ENCODE measurements at places on chromosomes 6 and 20.

DNA sequence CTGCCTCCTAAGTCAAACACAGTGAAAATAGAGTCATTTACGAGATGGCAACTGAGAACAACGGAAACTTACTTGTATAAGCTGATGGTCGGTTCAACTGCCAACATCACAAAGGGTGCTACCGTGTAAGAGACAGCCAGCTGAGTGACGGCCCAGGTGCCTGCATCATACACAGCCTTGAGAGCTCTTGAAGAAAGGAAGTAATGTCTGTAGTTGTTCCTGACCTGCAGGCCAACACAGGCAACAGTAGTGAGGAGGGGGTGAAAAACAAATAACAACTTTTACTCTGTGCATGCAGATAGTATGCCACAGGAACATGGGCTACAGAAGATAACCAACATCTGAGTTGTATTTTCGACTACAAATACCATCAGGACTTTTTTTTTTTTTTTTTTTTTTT is 102.7 kb downstream of the MBOAT1 start:
- DNase-seq: no peak

GRCh38 chr20:12391099-12391498 is 473.4 kb downstream of the BTBD3 start:
- no peak for DNase-seq

DNA sequence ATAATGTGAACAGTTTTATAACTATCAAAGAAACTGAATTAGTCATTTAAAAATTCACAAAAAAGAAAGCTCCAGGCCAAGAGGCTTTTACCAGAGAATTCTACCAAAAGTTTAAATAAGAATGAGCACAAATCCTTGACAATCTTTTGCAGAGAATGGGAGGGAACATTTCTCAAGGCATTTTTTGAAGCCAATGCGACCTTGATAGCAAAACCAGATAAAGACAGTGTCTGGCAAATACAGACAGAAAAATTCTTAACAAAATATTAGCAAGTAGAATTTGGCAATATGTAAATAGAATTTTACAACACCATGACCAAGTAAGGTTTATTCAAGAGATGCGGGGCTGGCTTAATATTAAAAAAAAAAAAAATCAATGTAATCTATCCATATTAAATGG is 41.7 kb downstream of the RNF24 start:
- no peak for DNase-seq

GRCh38 chr6:102918161-102918560 is 1524.7 kb downstream of the GRIK2 start:
- DNase-seq: no peak

- no peak for DNase-seq
Observed at GRCh38 chr20:14597206-14597715, 259.8 kb upstream of the FLRT3 start.

DNA sequence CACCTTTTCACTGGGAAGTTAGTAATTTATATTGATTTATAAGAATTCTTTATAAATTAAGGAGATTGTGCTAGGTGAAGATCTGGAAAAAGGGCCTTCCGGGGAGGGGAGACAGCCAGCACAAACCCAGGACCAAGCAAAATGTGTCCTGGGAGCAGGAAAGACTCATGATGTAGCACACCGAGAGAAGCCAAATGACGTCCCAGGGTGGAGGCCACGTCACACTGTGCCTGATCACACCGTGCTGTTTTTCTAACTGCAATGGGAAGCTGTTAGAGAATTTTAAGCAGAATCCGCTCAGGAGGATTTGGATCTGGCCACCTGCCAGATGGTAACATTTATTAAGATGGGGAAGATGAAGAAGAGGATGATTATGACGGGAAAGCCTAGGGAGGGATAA is 72.7 kb upstream of the AKAP12 start:
- no peak for DNase-seq

- no peak for DNase-seq
Observed at GRCh38 chr6:29564875-29565274, 5.3 kb upstream of the UBD start.

GRCh38 chr6:147447835-147448611 is 60.5 kb upstream of the SAMD5 start:
- DNase-seq: no peak

DNA sequence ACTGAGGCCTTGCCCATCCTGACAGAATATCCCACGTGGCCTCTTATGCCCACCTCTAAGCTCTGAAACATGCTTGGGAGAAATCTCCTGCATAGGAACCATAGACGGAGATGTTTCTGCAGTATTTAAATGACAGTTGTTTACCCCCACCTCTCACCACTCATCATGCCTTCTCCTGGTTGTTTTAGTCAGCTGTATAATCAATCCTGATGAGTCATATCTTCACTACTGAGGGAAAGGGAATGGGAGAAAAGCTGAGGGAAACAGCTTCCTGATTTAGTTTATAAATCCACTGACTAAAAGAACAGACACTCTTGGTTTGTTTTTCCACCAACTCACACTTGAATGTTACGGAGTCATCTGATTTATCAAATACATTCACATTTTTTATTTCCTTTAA is 113.2 kb upstream of the TENT5A start:
- no peak for DNase-seq
